ENCODE measurements at places on chromosomes 1 and 21.

DNA sequence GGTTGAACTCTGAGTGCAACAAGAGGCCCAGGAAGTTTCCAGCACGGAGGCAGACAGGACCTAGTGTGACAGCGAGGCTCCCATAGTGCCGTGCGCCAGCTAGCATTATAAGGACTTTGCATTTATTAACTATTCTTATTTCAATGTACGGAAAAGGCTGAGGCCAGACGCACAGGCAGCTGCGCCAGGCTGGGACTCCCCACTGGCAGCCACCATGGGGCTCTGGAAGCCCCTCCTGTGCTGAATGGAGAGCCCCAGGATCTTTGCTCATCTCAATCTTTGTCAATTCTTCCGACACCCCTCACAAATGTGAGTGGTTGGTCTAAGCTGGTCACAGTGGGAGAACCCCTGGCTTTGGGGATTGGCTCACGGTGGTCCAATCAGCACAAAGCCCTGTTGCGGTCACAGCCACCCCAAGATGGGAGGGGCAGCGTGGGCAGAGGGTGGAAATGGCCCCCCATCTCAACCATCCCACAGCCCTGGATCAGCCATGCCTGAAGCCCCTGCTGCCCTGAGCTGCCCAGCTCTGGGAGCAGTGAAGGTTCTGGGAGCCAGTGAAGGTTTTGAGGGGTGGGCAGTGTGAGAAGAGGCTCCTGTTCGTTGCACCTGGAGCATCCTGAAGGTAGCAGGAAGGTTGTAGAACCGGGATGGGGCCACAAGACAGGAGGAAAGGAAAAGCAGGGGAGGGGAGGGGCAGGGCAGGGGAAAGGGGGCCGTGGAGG, 59.5 kb upstream of the ADARB1 start:
- DNase-seq: no peak

DNA sequence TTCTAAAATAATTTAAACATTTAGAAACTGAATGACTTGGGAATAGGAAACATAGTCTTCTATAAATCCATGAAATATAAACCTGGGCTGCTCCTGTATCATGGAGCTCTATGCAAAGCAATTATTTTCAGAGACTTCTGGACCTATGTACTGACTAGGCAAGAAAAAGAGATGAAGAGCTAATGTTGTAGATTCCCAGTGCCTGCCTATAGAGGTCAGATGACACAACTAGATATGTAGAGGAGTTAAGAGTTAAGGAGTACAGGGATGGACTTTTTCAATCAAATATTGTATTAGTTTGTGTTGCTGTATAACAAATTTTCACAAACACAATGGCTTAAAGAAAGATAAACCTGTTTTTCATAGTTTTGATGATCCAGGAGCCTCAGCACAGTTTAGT, 1434.5 kb downstream of the KCNT2 start:
- no peak for DNase-seq

- no peak for DNase-seq
Observed at GRCh38 chr21:42971897-42972275, 2.5 kb upstream of the PKNOX1 start.

GRCh38 chr1:63112155-63112900, 210.0 kb upstream of the FOXD3 start:
- no peak for DNase-seq

DNA sequence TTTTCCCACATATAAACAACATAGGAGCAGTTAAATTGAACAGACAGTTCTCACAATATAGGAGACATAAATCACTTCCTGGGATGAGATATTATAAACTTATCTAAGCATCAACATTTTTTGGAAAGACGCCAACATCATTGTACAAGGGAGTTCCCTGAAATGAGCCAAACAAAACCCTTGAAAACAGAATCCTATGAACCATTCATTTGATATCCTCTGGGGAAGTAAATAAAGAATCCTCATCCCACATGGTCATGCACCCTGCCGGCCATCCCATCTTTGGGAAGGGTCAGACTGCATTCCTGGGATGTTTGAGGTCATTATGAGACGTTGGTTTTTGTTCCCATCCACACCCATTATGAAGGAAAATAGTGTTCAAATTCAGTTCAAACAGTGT, 111.8 kb upstream of the USP25 start:
- DNase-seq: no peak

- DNase-seq: no peak
Observed at GRCh38 chr21:35281956-35282355, 232.9 kb upstream of the RUNX1 start.

DNA sequence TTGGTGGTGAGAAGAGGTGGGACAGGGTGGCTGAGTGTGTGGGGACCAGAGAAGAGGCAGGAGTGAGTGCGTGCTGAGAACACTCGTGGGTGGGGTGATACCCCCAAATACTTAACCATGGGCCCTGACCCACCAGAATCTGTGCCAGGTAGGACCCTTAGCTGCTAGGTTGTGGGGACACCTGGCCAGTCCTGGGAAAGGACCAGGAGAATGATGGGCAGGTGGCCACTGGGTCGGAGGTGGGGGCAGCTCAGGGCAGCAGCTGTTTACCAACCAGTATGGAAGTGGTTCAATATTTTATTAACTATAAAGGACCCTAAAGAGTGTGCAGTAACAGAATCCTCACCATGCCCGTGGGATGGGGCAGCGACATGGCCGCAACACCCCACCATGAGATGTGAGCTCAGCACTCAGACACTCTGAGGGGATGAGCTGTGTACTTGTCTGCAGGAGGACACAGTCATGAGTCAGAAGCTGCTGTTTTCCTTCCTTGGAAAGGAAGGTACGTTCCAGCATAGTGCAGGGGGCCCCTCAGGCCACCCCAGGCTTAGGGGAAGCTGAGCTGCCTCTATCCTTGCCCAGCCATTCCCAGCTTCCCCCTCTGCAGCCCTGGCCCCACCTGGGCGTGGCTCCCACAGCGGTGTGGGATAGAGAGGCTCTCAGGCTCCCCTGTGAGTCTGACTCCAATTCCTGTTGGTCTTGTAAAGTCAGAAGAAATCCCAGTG, 25.4 kb downstream of the TEX35 start:
- no peak for DNase-seq

DNA sequence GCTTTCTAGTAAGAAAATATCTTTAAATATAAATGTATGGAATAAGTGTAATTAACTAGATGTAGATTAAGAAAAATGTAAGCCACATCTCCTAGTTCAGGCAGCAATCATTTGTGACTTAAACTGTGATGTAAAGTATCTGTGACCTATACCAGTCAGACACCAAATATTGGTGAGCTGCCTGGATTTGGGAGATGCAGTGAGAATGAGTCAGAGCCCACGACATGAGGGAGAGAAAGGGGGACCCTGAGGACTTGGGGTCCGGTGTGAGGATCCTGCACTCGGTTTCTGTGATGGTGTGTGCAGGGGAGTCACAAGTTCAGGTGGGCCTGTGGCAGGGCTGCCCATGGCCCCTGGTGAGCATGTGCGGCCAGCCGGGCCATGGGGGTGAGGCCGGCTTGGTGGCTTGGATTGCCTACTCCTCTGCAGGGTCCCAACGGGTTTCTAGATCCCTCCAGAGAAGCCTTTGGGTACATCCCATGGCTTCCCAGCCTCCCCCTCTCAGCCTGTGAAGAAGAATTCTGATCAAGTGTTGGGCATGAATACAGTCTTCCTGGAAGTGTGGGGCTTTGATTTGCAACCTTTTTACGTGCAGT, 19.0 kb upstream of the ABCG1 start:
- no peak for DNase-seq

DNA sequence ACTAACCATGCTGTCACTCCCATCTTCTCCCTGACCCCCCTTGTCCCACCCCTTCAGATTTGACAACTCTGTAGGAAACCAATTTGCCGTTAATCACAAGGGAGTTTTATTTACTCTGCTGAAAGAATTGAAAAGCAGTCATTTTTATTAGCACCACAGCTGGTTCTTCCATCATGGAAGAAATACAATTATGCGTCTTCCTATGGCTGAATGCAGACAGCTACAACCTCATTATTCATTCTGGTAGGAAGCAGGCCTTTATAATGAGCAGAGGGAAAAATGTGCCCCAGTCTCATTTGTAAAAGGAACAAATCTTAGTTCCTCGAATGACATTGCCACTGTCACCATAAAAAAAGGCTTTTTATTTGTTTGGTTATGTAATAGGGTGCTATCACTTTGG, 35.2 kb downstream of the JUN start:
- no peak for DNase-seq

GRCh38 chr1:228333739-228334115, 72.9 kb downstream of the TRIM11 start:
- no peak for DNase-seq

GRCh38 chr1:231724876-231725647, 98.5 kb downstream of the DISC1 start:
- peak; percentile 21 for DNase-seq

DNA sequence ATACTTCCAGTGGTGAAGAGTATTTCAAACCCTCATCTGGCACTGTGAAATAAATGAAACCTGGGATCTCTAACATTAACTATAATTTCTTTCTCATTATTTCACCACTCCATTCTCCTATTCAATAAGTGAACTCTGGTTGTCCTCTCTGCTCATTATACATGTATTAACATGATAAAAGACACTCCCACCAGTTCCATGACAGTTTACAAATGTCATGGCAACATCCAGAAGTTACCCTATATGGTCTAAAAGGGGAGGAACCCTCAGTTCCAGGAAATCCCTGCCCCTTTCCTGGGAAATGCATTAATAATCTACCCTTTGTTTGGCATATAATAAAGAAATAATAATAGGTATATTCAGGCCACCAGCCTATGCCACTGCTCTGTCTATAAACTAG, 62.7 kb upstream of the BRINP3 start:
- no peak for DNase-seq

GRCh38 chr1:212432272-212432660, 454 bp upstream of the NENF start:
- no peak for DNase-seq

DNA sequence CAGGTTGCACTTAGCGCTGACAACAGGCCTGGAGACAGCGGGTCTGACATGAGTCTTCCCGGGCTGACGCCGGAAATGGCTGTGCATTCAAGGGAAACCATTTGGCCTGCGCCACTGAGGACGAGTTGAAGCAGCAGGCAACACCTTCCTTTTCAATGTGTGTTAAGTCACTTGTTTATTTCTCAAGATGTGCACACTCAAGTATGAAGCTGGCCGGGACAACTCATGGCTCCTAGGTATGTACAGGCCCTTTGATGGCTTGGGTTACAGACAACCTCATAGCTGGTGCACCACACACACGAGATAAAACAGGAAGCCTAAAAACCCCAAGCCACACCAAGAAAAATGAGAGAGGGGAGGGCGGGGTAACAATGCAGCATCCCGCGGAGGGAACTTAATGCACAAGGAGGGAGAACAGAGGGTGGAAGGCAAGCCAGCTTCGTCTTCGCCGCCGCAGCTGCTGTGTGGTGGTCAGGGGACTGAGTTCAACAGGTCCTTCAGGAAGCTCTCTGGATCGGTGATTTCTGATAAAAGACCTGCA, 118.0 kb upstream of the IFFO2 start:
- peak; percentile 89 for DNase-seq

DNA sequence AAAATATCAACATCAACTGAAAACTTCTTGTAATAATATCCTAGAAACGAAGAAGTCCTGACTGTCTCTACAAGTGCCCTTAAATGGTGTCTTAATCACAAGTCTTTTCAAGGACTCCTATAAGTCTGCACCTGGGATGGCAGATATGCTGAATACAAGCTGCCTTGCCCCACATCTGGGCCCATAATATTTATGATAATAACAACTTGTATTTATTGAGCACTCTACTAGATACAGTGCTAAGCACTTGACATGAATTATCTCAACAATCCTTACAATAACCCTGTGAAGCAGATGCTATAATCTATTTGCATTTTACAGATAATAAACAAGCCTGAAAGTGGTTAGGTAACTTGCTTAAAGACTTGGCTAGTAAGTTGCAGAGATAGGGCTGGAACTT, 78.0 kb upstream of the ZNF648 start:
- DNase-seq: no peak

- no peak for DNase-seq
Observed at GRCh38 chr1:36464605-36465393, 615 bp upstream of the MRPS15 start.

- DNase-seq: no peak
Observed at GRCh38 chr1:227190321-227190720, 128.0 kb downstream of the CDC42BPA start.

DNA sequence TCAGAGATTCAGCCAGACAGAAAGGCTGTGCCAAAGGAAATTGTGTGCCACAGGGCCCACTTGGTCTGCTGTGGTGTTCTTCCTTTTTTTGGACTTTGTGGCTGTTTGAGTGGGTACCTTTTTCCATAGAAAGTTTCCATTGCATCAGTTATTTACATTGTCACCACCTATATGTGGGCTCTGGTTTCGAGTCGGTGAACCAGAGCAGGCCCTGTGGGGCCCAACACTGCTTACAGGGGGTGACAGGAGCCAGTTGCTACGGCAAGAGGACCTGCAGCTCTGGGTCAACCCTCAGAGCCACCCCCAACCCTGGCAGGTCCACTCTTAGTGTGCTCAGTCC, 157.0 kb upstream of the EDN2 start:
- no peak for DNase-seq

DNA sequence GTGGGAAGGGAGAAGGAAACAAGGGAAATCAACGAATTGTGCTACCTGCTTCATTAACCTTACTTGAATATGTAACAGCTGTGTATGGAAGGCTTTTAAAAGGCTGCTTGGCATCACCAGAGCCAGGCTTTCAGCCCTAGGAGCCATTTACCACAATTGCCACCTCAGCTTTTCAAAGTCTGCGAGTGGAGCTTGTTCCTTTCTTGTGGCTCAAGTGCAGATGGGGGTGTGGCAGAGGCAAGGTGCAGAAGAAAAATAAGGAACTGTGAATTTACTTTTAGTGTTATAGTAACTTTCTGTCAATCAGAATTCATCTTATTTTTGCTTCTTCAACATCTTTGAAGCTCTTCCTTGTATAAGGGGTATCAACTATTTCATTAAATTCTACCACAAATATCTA, 17.6 kb downstream of the CLCA2 start:
- peak; percentile 65 for DNase-seq

- no peak for DNase-seq
Observed at GRCh38 chr1:222732216-222733159, 4.5 kb upstream of the FAM177B start.

DNA sequence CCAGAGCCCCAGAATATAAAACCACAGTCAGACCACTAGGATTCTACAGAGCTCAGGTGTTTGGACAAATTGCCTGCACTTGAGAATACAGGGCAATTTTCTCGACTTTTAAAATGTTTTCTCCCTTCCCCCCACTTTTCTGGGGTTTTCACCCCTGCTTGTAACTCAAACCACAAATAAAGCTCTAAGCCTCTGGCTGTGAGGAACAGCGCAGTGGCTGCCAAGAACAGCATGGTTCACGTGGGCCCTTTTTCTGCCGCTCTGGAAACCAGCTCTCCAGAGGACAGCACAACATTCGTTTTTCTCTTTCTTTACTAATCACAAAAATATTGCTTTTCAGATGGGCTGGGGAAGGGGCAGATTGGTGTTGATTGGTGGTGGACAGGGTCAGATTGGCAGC, 102.2 kb upstream of the JUN start:
- DNase-seq: peak; percentile 33

- DNase-seq: no peak
Observed at GRCh38 chr1:15722836-15723532, 13.1 kb upstream of the SLC25A34 start.

- no peak for DNase-seq
Observed at GRCh38 chr1:13582713-13583443, 754 bp upstream of the PDPN start.

- DNase-seq: peak; percentile 73
Observed at GRCh38 chr1:180533266-180533987, 25.3 kb upstream of the OVAAL start.
